ENCODE measurements at places on chromosomes 7 and 10.

DNA sequence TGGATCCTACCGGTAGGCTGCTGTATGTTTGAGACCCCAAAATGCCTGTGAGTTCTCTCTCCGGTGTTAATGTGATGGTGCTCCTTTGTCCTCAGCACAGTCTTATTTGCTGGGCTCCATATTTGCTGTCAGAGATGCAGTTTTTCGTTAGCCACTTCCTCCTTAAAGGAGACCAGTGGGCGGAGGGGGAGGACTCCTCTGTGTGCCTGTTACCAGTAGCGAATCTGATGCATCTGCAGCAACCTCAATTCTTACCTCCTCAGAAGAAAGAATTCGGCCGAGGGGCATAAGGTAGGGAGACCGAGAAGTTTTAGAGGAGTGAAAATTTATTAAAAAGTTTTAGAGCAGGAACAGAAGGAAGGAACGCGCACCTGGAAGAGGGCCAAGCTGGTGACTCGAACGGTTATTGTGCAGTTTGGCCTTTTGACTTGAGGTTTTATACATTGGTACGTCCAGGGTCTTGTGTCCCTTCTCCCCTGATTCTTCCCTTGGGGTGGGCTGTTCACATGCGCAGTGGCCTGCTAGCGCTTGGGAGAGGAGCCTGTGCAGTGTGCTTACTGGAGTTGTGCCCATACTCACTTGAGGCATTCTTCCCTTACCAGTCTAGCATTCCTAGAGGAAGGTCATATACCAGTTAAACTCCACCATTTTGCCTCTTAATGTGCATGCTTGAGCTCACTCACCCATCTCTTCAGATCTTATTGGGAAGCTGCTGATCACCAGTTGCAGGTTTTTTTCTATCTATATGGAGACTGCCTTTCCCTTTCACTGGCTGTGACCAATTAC, 49.5 kb downstream of the GNAI1 start:
- DNase-seq, result no peak

GRCh38 chr10:45368181-45368580, 5.8 kb upstream of the ALOX5 start:
- DNase-seq, result no peak

DNA sequence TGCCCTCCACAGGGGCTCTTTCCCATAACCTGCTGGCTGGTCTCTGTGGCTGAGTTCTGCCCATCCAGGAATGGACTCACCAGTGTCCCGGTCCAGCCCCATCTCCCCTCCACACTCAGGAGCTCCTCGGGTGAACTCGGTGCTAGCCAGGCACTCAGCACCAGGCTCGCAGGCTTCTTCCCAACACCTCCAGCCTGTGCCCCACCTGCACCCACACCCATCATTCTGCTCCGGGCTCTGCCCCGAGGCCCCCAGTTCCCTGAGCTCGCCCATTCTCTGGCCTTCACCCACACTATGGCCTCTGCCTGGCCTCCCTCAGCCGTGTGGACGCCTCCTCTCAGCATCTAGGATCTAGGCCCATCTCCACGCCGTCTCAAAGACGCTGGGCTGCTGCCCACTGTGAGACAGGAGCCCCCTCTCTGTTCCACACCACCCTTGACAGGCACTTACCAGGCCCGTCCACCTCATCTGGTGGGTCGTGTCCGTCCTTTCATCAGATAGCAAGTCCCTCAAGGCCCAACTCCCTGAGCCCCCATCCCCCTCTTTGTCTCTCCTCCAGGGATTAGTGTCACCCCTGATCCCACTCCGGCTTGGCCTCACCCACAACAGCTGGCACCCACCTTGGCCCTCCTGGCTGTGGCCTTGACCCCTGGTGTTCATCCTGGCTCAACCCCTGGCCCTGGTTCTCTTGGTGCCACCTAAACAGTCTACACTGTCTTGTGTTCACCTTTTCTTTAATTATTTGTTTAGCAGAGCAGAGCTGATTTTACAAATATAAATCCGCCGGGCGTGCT, 76.0 kb upstream of the FAM20C start:
- DNase-seq, result no peak

GRCh38 chr7:30177965-30178364, 43.2 kb downstream of the MTURN start:
- no peak for DNase-seq

DNA sequence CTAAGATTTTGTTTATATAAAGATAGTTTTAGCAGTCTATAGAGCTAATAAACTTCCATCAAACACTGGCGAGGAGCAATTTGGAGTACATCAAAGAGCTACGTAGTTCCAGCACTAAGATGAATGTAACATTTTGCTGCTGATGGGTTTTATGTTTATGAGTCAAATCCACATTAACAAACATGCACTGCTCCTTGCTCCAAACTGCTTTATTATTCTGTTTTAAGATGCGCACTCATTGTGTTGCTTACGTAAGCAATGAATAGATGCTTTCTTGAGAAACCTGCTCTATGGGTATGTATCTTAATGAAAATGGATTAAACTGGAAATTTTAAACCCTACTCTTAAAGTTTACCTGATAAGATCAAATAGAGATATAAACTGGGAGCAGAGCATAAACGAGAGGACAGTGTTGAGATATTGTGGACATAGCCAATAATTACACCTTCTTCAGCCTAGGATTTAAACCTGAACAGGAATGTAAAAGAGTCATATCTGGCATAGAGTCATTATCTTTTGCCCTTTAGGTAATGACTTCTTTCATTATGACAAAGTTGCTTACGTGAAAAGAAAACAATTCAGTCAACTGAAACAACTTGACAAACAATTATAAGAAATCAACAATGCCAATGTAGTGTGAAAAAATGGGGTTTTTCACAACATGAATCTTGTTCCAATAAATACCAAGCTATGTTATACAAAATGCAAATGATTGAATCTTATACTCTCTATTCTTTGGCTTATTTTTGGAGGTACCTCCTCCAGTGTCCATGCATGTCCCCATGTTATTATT, 153.5 kb upstream of the MTPN start:
- DNase-seq, result no peak

DNA sequence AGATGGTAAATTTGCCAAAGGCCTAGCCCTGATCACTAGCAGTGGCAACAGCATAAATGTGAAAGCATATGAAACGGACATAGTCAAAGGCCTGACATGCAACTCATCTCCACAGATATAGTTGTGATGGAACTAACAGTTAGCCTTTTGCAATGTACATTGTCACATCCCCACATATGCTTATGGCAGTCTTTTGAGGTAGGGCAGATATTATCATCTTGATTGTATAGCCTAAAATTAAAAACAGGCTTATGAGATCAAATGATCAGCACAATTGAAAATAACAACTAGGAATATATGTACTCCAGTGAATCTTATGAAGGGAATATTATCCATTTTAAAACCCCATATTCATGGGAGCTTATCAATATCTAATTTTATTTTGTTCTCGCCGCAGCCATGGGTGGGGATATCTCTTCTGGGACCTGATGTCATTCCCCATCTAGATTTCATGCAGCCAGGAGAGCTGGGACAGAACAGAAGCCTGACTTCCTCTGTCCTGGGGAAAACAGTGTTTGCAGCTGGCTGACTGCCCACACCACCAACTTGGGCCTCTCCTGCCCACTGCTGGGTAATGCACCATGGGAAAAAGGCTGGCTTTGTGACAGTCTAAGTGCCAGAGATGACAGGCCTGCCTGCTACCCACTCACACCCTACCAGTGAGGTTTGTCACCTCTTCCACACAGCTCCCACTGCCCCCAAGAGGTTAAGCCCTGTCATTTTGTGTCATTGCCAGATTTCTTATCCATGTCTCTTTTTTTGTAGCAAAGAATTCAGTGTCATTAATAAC, 180.2 kb upstream of the FZD1 start:
- DNase-seq, result no peak

- no peak for DNase-seq
Observed at GRCh38 chr10:116186273-116186672, 86.7 kb downstream of the GFRA1 start.

DNA sequence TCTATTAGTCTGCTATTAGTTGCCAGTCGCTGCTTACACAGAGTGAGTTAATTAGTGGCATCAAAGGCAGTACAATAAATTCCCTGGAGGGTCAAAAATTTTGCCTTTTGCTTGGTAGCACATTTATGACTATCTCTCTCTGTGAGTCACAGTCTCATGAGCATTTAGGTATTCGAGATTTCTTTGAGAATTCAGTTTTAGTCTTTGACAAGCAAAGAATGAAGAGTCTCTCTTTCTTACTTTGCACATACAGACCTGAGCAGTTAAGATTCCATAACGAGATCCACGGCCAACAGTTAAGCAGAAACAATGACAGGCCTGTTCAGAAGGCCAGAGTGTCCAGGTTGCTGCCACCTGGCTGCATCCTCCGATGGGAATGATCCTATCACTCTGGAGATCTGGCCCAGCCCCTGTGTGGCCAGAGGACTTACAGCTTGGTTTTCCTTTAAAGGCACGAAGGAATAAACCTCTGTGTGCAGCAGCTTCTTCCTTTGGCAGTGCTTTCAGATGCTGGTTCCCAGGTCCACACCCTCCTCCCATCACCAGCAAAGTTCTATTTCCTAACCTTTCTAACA, 80.6 kb downstream of the GLI3 start:
- DNase-seq, result no peak

DNA sequence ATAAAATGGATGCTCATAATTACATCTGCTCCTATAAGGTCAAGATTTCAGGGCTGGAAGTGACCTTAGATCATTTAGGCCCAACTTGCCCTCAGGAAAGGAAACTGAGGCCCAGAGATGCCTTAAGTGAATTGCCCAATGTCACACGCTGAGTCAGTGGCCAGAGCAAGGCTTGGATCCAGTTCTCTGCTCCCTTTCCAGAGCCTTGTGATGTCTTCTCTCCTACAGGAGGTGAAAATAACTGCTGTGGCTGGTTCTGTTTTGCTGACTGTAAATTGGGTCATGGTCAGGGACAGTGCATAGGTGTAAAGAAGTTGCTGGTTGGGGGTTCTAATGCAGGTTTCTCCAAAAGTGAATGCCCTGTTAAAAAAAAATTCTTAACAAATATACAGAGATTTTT, 91.3 kb downstream of the TCF7L2 start:
- DNase-seq, result no peak

GRCh38 chr7:50142425-50143017, 49.5 kb upstream of the ZPBP start:
- DNase-seq, result peak; percentile 15

GRCh38 chr10:28890121-28890950, 213.0 kb downstream of the BAMBI start:
- no peak for DNase-seq

DNA sequence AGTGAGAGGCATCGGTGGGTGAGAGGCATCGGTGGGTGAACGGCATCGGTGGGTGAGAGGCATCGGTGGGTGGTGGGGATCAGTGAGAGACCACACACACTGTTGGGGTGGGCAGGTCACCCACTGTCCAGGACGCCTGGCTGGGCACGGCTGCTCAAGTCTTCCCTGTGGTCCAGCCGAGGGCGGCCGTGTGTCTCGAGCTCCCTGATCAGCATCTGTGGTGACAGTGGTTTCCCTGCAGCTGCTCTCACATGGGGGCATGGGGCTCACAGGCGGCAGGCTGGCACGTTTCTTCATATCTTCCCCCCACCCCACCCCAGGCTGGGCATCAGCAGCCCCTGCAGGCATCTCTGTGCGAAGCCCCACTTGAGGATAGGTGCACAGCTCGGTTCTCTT, 78.2 kb downstream of the NKX6-2 start:
- DNase-seq, result no peak

DNA sequence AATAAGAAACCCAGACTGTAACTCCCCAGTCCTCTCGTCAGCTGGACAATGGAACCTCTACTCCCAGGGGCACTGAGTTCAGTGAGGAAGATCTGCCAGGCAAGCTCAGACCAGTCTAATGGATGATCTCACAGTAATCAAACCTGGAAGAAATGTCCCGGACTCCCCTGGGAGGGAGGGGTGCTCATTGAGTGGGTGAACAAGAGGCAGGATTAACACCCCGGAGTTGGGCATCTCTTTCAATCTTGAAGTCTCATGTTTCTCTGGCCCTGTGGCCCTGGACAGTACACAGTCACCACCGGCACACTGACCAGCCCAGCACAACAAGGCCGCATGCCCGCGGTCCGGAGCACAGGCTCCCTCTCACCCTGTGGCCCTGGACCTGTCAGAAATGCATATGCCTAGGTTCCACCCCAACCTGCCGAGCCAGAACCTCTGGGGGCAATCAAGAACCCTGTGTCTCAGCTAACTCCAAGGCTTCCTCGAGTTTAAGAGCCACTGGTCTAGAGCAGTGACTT, 27.8 kb downstream of the CXCL12 start:
- no peak for DNase-seq

- no peak for DNase-seq
Observed at GRCh38 chr10:71772832-71773220, 494 bp downstream of the VSIR start.

DNA sequence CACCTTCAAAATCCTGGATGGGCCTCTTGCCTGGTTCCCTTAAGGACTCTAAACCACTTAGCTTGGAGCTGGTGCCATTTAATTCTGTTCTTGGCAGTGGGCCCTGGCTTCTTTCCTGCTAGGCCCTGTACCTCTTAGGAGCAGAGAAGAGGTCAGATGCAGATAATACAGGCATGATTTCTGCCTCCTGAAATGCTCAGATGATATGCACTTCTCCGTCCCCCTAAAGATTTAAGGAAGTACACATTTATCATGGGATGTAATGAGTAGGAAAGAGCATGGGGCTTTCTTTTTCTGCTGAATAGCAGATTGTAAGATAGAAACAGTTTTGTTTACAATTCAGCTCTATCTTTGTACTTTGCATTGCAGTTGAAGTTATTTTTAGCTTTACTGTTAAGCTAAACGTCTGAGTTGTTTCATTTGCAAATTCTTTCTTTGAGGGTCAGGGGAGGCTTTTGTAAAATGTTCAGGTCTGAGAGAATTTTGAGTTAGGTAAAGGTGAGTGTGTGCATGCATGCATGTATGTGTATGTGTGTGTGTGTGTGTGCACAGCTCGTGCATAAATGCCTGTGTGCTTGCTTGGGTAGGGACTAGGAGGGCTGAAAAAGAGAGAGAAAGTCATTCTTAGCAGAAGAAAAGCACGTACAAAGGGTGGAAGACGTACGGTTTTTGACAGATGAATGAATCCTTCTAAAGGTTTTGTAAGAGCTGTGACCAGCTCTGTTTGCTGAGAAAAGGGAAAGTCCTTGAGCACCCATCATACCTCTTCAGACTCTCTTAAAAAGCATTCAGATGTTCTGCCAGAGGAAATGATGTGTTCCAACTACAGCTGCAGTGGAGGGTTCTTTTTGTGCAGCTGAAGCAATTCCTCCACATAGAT, 364.2 kb downstream of the AUTS2 start:
- no peak for DNase-seq
